ENCODE measurements at places on chromosomes 12 and 14.

DNA sequence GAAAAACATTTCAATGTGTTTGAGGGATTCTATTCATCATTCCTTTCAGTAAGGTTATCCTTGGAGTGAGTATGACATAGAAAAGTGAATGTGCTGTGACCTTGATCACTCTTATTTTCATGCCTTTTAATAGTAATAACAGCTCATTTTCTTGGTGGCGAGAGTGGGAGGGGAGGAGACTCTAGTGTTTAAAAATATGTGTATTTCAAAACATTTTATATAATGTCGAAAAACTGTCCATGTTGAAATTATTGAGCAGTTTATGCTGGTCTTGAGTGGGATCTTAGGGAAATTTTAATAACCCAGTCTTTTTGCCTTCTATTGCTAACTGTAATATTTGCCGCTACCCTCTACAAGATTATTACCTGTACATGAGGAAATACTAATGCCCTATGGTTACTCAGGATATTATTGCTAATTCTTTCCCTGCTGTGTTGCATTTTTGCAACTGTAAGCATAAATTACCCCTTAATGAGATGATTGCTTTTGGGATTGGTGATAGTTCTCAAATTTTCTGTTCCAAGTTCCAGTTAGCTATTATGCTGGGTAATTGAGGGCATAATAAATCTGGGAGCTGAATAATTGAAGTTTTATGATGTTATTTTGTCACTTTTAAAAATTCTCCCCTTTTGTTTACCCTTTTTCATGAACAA lies 21.9 kb downstream of the ATF7IP start:
- no peak for DNase-seq

DNA sequence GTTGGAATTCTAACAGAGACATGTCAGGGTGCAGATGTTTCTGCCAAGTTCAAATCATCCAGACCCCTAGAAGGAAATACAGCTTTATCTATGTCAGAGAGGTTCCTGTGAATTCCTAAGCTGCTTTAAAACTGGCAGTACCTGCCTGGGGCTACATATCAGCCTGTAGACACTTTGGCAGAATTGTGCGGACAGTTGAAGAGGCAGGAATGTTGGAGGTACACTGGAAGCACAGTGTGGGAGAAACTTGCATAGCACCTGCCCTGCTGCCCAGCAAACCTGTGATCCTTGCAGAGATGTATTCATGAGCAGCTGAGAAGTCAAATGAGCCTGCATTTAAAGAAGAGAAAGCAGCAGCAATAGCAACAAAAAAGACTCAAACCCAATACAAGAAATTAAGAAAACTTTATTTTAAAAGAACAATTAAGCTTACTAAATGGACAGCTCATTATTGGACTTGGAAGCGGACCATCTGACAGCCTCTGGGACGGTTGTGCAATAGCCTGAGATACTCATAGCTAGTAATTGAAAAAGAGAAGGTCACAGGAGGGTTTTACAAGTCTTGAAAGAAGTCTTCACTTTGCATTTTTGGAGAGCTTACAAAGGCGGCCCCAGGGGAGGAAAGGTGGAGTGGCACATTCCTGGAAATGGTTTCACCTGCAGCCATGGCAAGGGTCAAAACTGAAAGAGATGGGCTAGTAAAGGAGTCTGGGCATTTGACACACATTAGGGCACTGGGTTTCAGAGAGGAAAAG lies 280.9 kb upstream of the FLRT2 start:
- DNase-seq = no peak

GRCh38 chr14:93984987-93985410 lies 8.6 kb upstream of the ASB2 start:
- DNase-seq = peak; percentile 14

- no peak for DNase-seq
Measured at GRCh38 chr14:63180011-63180410, 24.2 kb upstream of the RHOJ start.

GRCh38 chr12:11147420-11147819 lies 13.0 kb upstream of the TAS2R30 start:
- DNase-seq = no peak

DNA sequence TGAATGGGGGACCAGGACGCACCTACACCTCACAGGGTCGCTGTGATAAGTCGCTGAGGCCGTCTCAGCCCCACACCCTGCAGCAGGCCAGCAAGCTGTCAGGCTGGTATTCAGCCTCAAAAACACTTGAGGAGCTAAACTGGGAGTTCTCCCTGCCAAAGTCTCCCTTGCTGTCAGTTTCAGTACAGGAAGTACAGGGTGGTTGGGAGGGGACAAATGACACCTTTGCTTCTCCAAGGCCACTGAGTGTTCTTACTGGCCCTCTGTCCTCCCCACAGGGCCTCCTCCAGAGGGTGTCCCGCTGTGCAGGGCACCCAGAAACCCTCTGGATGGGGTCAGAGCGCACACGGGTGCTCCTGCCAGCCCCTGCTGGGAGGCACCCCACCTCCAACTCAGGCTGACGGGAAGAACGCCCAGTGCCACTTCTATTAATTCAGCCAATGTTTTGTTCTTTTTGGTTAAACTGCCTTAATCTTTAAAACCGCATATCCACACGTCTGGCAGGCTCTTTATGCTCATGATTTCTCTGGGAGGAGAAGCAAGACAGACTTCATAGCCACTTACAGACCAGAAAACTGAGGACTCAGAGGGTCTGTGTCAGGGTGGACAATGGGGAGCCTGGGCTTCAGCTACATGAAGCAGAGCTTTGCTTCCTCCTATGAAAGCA lies 75.9 kb downstream of the ITPK1 start:
- DNase-seq = no peak

GRCh38 chr12:109743076-109743910 lies 29.7 kb downstream of the FAM222A start:
- DNase-seq = no peak

GRCh38 chr12:41486718-41487117 lies 298.6 kb downstream of the PDZRN4 start:
- no peak for DNase-seq

DNA sequence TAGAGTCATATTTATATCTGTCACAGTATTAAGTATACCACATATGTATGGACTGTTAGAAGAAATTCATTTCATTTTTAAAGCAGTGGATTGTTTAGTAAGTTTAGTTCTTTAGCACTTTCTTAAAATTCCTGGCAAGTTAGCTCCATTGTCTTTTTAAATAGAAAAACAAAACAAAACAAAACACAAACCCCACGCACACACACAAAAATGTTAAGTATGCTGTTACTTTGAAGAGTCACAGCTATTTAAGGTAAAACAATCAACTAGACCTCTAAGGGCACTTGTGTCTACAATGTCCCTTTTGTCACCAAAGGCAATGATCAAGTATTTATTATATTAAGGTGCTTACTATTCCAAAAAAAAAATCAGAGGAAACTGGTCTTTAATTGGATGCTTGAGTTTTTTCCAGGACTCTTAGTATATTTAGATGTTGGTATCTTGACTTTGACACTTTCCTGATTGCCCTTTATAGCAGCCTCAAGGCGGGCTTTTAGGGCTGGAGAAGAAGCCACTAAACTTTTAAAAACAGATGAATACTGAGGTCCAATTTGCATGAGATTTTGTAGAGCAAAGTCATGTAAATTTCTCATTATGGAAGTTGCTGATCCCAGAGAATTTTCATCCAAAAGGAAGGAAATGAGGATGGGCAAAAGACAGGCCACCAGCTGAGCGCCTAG lies 85.5 kb upstream of the HECTD1 start:
- no peak for DNase-seq

GRCh38 chr14:99182548-99183250 lies 89.3 kb downstream of the BCL11B start:
- no peak for DNase-seq

Data from HL-60 (cell line).